AG08396 (cell line): ENCODE measurements at places on chromosomes 1 and 21.

GRCh38 chr21:45891388-45892155 lies 90.0 kb upstream of the COL6A1 start:
- DNase-seq, result no peak

GRCh38 chr1:155622191-155622590 lies 12.2 kb downstream of the MSTO1 start:
- no peak for DNase-seq

DNA sequence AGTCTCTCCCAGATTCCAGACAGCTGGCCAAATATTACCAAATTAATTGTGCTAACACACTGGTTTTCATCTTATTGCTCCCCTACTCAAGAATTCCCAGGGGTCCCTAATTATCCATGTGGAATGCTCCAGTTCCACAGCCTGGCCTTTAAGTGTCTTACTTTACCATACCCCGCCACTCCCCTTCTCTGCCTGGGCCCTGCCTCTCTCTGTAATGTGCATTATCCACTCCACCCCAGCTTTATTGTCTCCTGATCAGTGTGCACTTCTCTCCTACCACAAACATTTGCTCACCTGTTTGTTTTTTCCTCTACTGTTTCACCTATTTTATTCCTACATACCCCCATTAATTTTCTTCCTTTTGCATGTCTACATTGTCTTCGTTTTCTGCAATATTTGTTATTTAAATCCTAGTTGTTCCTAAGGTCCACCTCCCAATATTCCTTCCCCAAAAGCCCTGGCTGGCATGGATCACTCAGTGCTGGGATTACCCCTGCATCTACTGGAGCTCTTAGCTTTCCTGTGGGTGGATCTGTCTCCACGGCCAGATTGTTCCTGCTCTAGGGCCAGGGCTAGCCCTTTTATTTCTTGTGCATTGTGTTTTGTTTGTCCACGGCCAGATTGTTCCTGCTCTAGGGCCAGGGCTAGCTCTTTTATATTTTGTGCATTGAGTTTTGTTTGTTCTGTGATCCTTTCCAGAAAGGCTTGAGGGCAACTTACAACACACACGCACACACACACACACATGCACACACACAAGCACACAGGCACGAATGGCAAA lies 33.4 kb upstream of the ATP1B1 start:
- DNase-seq, result no peak

DNA sequence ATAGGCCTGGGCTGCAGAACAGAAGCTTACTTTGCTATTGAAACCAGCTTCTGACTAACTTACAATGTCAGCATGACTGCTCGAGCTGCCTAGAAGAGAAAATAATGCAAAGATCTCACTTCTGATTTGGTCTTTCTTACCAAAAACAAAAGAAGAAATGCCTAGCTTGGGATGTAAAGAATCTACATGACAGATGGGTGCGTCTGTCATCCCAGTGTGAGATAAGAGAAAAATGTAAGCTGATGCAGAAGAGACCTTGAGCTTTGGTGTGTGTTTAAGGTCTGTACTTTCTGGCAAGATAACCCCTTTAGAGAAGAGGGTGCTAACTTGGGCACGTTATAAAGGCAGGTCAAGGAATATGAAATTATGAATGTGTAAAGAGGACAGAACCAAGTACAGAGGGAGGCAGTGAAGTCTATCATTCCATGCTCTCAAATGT lies 3.6 kb downstream of the FAM20B start:
- DNase-seq, result no peak

DNA sequence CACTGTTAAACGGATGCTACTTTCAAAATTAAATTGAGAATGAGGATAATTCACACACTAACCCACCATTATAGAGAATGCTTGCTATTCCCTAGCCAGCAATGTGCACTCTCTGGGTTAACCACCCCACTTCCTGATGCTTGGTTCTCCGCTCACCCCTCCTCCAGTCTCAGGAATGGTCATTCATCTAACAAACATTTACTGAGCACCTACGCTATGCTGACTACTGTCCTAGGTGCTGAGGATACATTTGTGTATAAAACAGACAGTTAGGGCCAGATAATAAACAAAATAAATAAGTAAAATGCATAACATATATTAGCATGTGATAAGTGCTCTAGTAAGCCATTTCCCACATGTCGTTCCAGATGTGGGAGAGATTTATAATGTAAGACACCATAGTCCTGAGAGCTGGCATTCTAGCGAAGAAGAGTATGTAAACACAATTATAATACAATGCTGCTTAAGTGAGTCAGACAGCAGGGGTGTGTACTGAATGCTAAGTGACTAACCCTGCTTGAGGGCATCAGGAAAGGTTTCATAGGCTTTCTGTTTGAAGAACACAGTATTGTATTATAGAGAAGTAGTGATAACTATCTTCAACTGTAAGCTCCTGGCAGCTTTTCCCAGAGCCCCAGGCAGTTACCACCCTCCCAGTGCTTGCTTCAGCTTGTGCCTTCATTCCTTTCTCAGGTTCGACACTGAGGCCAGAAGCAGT lies 126.7 kb upstream of the CACHD1 start:
- DNase-seq, result peak; percentile 30

GRCh38 chr1:103250441-103250861 lies 142.1 kb upstream of the COL11A1 start:
- DNase-seq, result peak; percentile 12

- no peak for DNase-seq
These were observed 869.8 kb upstream of the B3GALT2 start for GRCh38 chr1:194056169-194056568.

GRCh38 chr1:67735206-67735605 lies 50.2 kb downstream of the GADD45A start:
- no peak for DNase-seq

DNA sequence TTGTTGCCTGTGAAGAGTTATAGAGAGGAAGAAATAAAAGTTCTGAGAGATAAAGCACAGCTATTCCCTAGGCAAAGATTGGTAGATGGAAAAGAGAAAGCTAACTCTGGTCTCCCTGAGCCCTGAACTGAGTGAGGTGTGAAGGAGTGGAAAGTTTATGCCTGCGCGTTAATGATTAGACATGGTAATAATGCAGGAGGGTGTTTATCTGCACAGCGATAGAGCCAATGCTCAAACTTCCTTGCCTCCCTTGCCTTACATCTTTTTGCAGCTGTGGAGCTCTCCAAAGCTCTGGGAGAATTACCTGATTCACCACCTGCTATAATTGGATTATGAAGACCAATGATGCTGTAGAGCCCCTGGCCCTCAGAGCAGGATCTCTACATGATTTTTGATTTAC lies 32.8 kb upstream of the CHRM3 start:
- no peak for DNase-seq

DNA sequence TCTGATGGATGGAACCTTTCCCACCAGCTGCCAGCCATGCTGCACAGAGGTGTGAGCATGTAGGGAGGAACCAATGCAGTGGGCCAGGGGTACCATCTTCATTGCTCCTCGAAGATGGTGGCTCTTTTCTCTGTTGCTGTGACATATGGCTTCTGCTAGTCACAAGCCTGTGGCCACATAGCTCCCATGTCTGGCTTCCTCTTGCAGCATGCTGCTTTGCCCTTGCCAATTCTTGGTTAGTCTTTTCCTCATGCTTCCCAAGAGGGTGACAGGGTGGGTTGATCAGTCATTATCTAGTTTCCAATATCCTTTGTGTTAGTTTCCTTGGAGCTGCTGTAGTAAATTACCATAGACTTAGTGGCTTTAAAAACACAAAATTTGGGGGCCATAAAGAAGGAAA lies 123.4 kb downstream of the ETS2 start:
- no peak for DNase-seq

DNA sequence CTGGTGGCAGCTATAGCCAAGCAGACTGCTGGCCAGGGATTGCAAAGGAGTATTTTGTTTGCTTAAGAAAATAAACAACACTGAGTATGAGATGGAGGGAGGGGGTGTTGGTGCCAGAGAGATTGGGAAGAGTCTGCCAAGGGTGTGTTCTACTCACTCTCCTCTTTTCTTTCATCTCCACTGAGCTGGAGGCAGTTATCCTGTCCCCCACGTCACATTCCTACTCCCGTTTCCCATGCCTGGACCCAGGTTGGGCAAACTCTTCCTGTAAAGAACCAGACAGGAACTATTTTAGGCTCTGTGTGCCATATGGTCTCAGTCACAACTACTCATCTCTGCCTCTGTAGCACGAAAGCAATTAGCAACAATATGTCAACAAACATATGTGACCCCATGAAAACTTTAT lies 1.4 kb upstream of the IL24 start:
- peak; percentile 31 for DNase-seq

GRCh38 chr1:119409731-119410130 lies 5.2 kb upstream of the HSD3B2 start:
- DNase-seq, result no peak

GRCh38 chr1:176897350-176898236 lies 266.9 kb downstream of the ASTN1 start:
- DNase-seq, result peak; percentile 71

- no peak for DNase-seq
These were observed 486.2 kb upstream of the VAMP3 start for GRCh38 chr1:7284839-7285435.

GRCh38 chr1:207025146-207025880 lies 7.2 kb downstream of the C1orf116 start:
- DNase-seq, result peak; percentile 38

GRCh38 chr1:202143768-202144401 lies 652 bp downstream of the ARL8A start:
- DNase-seq, result peak; percentile 73

GRCh38 chr1:59058665-59059439 lies 238.0 kb upstream of the FGGY start:
- DNase-seq, result no peak

DNA sequence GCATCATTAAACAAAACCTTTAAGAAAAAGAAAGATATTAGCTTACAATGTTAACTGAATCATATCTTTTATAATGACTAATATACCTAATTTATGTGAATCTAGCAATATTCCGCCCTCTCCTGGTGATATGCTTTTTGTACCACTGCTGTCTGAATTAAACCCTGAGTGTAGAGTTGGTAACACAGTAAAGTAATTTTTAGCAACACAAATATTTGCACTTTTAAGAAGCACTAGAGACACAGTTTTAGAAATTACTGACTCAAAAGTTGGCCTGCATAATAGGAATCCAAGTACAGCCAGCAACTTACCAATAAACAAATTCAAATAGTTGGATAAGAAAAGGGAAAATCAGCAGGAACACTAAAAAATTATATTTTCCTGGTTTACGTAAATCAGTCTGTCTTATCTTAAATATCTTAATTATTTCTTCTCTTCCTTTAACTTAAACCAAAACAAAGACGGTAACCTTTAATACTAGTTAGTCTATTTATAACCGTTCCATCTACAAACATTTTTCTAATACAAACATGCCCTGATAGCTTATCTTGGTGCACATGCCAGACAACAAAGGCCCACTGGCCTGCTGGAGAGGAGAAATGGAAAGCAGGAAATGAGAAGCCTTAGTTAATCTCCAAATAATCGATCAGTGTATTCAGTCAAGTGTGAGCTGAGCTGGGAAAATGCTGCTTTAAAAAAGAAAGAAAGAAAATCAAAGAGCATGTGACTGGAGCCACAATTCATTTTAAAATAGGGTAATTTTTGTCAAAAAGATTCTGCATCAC lies 246.0 kb downstream of the RERE start:
- peak; percentile 14 for DNase-seq

DNA sequence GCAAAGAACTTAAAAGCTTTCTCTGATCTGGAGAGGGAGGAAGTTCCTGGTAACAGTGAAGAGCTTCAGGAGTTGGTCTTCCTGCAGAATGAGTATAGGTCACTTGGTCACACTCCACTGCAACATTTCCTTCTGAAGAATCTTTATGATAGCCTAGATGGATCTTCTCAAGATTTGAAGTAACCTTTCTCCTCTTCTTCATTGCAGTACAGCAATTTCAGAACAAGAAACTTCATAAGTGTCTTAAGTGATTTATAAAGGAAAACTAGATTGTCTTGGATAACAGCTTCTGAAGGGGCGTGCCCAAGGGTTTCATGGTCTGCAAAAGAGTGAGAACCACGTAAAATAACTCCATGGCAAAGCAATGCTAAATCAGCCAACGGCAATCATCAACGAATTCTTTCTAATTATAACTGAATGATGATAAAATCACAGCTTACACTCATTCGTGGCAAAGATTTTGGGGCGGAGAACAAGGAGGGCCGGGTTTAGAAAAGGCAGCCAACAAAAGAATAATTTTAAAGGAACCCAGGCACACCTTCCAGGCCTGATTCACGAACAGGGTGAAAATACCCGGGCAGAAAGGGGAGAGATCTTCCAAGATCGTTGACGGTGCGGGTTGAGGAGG lies 53.9 kb upstream of the ASPM start:
- no peak for DNase-seq

DNA sequence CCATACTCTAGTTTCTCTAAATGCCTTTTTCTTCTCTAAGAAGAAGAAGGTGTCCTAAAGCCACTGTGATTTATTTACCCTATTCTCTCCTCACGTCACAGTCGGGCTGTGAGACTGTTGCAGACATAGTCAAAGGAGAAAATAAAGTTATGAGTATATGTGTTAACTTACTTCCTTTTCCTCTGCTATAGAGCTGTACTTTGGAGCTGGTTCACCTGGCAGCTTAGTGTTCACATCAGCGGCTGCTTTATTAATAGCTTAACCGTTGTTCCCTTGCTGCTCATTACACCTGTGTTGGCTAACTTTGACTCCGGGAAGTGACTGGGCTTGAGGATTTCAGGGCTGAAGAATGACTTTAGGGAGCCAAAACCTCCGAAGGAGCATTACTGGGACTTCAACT lies 3.6 kb downstream of the PFKFB2 start:
- DNase-seq, result no peak

GRCh38 chr21:31182231-31183140 lies 144.2 kb upstream of the KRTAP19-8 start:
- no peak for DNase-seq

DNA sequence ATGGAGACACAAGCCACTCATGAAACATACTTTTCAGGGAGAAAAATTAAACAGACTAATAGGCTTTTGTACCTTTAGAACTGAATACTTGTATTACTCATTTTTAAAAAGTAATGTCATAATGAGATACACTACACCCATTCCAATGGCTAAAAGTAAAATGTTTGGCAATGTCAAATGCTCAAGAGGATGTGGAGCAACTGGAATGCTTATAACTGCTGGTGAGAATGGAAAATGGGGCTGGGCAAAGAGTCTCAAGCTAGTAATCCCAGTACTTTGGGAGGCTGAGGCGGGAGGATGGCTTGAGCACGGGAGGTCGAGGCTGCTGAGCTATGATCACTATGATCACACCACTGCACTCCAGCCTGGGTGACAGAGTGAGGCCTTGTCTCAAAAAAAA lies 86.3 kb downstream of the NKAIN1 start:
- no peak for DNase-seq

DNA sequence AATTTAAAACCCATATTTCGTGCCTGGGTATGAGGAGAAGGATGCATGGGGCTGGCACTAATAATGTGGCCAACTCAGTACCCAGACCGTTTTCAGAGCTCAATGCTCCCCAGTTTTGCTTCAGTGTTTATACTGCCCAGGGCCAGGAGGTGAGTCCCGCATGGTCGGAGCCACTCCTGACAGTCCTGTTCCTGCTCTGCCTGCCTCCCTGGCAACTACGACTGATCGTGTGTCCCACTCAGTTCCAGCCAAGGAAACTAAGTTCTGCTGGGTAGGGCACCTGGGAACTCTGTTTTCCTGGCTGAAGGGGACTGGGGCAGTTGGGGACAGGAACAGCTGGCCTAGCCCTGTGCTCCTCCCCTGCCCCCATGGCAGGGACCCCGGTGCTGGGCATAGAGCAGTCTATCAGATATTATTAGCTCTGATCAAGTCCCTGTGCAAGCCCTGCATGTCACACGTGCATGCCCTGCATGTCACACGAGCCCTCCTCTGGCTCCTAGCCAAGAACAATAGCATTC lies 19.2 kb downstream of the S100A7 start:
- no peak for DNase-seq

GRCh38 chr1:219659005-219659600 lies 46.2 kb upstream of the ZC3H11B start:
- no peak for DNase-seq

GRCh38 chr1:240965581-240966091 lies 353.7 kb upstream of the GREM2 start:
- DNase-seq, result no peak
